RKO (cell line): ENCODE measurements at places on chromosomes 3 and 15.

DNA sequence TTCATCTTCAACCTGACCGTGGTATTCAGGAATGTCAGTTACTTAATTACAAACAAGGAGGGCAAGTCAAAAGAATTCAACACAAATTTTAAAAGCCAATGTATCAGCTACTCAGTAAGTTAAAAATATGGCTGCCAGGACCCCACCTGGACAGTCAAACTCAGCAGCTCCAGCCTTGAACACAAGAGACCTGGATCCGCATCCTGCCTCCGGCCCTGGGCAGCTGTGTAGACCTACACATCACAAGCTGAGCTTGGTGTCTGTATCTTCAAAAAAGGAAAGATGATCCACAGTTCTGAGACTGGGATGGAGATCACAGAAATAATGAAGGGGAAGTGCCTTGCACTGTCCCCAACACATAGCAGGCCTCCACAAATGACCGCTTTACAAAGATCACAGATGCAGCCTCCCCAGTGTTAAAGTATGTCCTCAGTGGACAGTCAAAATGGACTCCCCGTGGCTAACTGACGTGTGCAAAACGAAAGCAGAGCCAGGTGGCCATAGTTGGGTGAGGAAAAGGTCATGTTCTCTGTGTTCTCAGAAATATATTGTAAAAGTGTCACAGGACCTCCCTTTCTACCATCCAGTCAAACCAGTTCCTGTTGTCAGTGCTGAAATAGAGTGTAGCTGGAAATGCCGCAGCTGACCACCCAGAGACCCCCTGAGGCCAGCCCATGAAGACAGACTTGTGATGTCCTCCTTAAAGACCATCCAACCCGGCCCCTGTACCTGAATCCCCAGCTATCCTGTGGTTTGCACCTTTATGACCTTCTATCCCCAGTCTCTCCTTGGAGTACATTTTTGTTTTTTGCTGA is 168.5 kb upstream of the NSMCE3 start:
- DNase-seq, result no peak

DNA sequence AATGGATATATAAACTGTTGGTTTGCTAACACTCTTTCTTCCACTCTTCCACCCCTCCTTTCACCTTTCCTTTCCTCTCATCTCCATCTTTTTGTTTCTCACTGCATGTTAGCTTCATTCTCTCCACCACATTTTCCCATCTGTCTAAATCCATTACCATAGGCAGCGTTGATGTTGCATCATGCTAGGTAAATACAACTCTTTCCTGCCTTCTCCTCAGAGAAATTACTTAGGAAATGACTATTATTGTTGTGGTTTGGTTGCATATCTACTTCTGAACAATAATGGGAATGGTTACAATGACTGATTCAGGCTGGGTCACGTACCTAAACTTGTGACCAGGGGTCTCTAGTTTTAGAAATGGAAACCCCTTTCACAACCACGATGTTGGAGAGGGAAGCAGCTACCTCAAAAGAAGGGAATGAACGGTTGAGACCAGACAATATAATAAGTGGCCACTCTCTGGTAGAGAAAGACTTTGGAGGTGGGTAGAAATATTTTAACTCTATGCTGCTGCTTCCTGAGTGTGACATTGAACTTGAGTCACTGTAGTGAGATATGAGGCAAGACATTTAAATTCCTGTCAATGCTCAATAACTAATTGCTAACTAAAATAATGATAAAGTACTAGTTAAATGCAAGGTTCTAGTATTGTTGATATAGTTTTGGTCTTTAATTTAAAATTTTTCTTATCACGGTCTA is 314.1 kb upstream of the TGFBR2 start:
- DNase-seq, result peak; percentile 0

GRCh38 chr3:188819939-188820338 is 351.8 kb upstream of the TPRG1 start:
- DNase-seq, result no peak

- no peak for DNase-seq
Observed at GRCh38 chr15:50050986-50051743, 67.9 kb downstream of the ATP8B4 start.
